Large intestine (tissue), 12 donors: ENCODE measurements at places on chromosomes 7 and 10. TPM values are rescaled to one million over a fixed set of nuclear protein-coding genes. Genes with fewer than 3 reads are reported as not detected.

The SPACDR gene
- 1.4 TPM for polyA plus RNA-seq

The H2BK1 gene
- not detected for polyA plus RNA-seq

The TTYH3 gene
- polyA plus RNA-seq, result 152 TPM

The PNLIPRP3 gene
- not detected for polyA plus RNA-seq

The MRC1 gene
- 12.2 TPM for polyA plus RNA-seq

The C10orf143 gene
- polyA plus RNA-seq, result 4.7 TPM

The ABCB4 gene
- polyA plus RNA-seq, result 1.0 TPM

The SVIL gene
- 42.2 TPM for polyA plus RNA-seq

The AS3MT gene
- 15.5 TPM for polyA plus RNA-seq

The RBM20 gene
- polyA plus RNA-seq, result 0.96 TPM

The PITRM1 gene
- 57.9 TPM for polyA plus RNA-seq

The MAP3K8 gene
- 17.2 TPM for polyA plus RNA-seq

The PRXL2A gene
- polyA plus RNA-seq, result 99.8 TPM
